ENCODE measurements at places on chromosomes 5 and 9. TPM values are rescaled to one million over a fixed set of nuclear protein-coding genes. Genes with fewer than 3 reads are reported as not detected.

Gene MCC
- total RNA-seq: 5.4 TPM

Gene SPATA31A3
- total RNA-seq: not detected

Gene FBP2
- total RNA-seq: not detected

Gene LHX3
- total RNA-seq: not detected

Gene SPATA31D4
- total RNA-seq: not detected

Gene IFNA1
- not detected for total RNA-seq

Gene RRAGA
- 53.8 TPM for total RNA-seq

Gene SLC1A3
- total RNA-seq: 0.37 TPM

Gene PLAC8L1
- 0.96 TPM for total RNA-seq

Gene SLC4A9
- total RNA-seq: not detected

Gene SLCO6A1
- total RNA-seq: not detected

Gene KCNV2
- total RNA-seq: not detected

Gene EQTN
- total RNA-seq: not detected

Gene GPX3
- total RNA-seq: not detected

Gene SPINK6
- total RNA-seq: not detected

Gene PCDHGA1
- 0.09 TPM for total RNA-seq

Gene OSMR
- not detected for total RNA-seq

Gene IL33
- total RNA-seq: not detected

Gene PCDHA11
- not detected for total RNA-seq

Gene RNF180
- not detected for total RNA-seq

Gene MARCOL
- not detected for total RNA-seq

Gene KIAA1191
- 35.6 TPM for total RNA-seq

Gene CD274
- total RNA-seq: 13.2 TPM

Gene ATOSB
- total RNA-seq: 4.4 TPM

Gene TMED9
- 142 TPM for total RNA-seq

Gene PTPN3
- 0.48 TPM for total RNA-seq

Gene C5orf52
- total RNA-seq: not detected

Gene HTR1A
- total RNA-seq: not detected

Gene GFRA3
- total RNA-seq: not detected

Gene PDZD2
- 0.15 TPM for total RNA-seq

Gene SCGB3A2
- not detected for total RNA-seq

Gene STK32A
- total RNA-seq: not detected

Gene CDH9
- not detected for total RNA-seq

Gene BHMT2
- total RNA-seq: not detected

Gene PHF24
- 0.04 TPM for total RNA-seq

Gene PRPF4
- total RNA-seq: 71.4 TPM

Gene LCN10
- total RNA-seq: 1.2 TPM

Gene PCDHB12
- total RNA-seq: not detected

Gene CD14
- 3.3 TPM for total RNA-seq

Gene IFNA2
- not detected for total RNA-seq

Gene OXCT1
- total RNA-seq: 117 TPM

Gene PCDHGA5
- 0.09 TPM for total RNA-seq

Gene FANCC
- 18.0 TPM for total RNA-seq

Gene PDE6A
- not detected for total RNA-seq

Gene TLN1
- 249 TPM for total RNA-seq

Gene TTC16
- 1.6 TPM for total RNA-seq

Gene INSL4
- not detected for total RNA-seq

Gene DMRT2
- not detected for total RNA-seq

Gene ASB6
- 28.0 TPM for total RNA-seq

Gene CEL
- 1.1 TPM for total RNA-seq

Gene DDX31
- total RNA-seq: 31.3 TPM

Gene HAVCR2
- 6.3 TPM for total RNA-seq

Gene SNCAIP
- total RNA-seq: not detected

Gene CBY3
- 0.91 TPM for total RNA-seq

Gene CCDC192
- total RNA-seq: not detected

Gene PCA3
- not detected for total RNA-seq

All from CD8-positive, alpha-beta memory T cell (primary cell).